ENCODE measurements at places on chromosomes 2 and 18. TPM values are rescaled to one million over a fixed set of nuclear protein-coding genes. Genes with fewer than 3 reads are reported as not detected.
A peak's percentile ranks its signal among the peaks of the same experiment; 100 is the strongest.

Gene TUBA3E
- not detected for total RNA-seq

Gene FIGN
- total RNA-seq = 3.4 TPM

DNA sequence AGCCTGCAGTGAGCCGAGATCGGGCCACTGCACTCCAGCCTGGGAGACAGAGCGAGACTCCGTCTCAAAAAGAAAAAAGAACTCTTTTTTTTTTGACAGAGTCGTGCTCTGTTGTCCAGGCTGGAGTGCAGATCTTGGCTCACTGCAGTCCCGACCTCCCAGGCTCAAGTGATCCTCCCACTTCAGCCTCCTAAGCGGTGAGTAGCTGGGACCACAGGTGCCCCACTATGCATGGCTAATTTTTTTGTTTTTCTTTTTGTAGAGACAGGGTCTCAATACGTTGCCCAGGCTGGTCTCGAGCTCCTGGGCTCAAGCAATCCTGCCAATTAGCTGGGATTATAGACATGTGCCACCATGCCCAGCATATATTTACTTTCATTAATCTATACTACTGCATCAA lies 12.5 kb upstream of the INO80D start:
- DNase-seq = no peak

- DNase-seq = no peak
These were observed 29.0 kb upstream of the DARS1 start for GRCh38 chr2:136014411-136014810.

Gene MAP4K3
- total RNA-seq = 122 TPM

- no peak for DNase-seq
These were observed 465.5 kb upstream of the ID2 start for GRCh38 chr2:8216397-8216796.

DNA sequence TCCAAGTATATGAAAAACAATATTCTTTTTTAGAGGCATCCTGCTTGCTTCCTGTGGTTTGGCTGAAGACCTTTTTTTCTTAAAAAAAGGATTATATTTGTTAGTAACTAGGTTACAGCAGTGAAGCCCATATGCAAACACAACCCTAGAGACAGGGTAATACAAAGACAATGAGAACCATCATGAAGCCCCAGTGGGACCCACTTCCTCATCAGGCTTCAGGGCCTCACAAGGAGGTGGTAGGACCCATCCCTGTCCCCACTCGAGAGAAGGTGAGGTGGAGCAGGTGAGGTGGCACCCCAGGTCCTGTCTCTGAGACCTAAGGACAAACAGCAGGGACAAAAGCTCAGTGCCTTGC lies 80.3 kb downstream of the EDAR start:
- no peak for DNase-seq

DNA sequence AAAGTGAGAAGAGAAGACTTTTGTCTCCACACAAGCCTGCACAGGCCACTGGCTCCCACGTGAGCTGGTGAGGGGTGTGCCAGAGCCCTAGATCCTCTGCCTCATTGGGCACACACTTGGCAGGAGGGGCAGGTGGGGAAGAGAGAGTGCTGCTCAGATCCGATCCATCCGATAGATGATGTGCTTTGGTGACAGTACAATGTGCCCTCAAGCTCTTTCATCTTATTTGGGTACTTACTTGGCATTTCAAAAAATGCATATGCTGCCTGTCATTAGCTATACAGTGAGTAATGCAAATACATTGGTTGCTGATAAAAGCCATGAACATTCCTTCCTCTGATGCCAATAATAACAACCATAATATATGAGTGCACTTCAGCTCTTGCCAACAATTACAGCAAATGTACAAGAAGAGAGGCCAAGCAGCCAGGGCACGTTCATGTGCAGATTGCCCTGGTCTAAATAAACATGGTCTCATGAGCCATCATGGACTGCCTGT lies 255.3 kb downstream of the VAPA start:
- no peak for DNase-seq

- DNase-seq = peak; percentile 64
These were observed 13.2 kb upstream of the SEH1L start for GRCh38 chr18:12934454-12935071.

Gene SCN1A
- 33.8 TPM for total RNA-seq

DNA sequence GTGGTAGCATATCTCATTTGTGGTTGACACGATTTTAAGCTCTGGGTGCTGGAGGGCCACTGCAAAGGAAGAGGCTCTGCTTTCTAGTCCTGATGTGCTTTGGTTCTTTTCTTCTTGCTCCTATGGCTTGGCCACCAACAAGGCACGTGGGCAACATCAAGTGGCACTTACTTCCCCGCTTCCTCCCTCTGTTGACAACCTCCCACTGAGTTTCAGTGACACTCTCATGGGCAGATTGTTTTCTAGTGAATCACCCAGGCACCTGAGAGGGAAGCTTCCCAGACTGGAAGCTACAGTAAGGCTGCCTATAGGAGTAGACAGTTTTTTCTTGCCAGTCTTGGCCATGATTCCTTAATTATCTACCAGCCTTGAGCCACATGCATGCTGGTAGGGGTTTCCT lies 89.0 kb downstream of the NBAS start:
- no peak for DNase-seq

DNA sequence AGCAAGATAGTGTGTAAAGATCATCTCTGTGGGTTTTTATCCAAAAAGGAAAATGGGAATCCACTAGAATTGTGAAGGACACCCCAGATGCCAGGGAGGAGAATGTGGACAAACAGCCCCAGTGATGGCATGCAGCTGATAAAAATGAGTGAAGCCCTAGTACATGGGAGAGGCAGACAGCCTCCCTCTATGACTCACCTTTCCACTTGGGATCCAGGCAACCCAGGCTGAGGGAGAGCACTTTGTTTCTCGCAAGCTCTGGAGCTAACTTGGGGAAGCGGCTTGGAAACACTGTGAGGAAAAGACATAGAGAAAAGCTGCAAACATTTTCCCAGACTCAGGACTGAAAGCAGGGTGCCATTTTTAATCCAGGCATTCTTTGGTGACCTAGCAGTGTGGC lies 5.3 kb upstream of the FLACC1 start:
- no peak for DNase-seq

All from occipital lobe (tissue), 3 donors.